Iris pigment epithelial cell (primary cell): ENCODE measurements at places on chromosomes 11 and 22.

GRCh38 chr11:33931067-33931466, 39.2 kb upstream of the LMO2 start:
- DNase-seq, result peak; percentile 34

GRCh38 chr11:128093689-128094088, 493.7 kb downstream of the ETS1 start:
- DNase-seq, result no peak

GRCh38 chr11:24391167-24391566, 105.7 kb upstream of the LUZP2 start:
- DNase-seq, result peak; percentile 92

DNA sequence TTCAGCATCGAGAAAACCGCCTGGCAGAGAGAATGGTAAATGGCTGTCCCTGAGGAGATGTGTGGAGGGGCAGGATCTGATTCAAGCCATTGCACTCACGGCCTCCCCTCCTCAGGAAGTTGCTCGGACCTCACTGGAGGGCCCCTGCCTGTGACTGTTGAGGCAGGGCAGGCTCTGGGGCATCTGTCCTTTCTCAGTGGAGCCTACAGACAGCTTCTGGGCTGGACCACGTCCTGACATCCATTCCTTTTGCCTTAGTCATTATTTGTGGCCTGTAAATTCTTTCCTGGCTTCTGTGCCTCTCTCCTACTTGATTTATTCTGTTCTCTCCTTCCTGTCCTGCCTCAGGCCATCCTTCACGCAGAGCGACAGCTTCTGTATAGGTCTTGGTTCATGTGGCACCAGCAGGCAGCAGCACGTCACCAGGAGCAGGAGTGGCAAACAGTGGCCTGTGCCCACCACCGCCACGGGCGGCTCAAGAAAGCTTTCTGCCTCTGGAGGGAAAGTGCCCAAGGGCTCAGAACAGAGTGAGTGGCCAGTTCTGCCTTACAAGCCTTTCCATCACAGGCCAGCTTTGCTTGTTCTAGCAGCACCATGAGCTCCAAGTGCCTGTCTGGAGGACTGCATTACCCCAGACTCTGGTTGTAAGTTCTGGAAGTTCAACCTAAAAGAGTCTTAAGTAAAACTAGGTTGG, 59.6 kb downstream of the PISD start:
- DNase-seq, result peak; percentile 88

GRCh38 chr22:24707470-24707801, 67.1 kb downstream of the PIWIL3 start:
- no peak for DNase-seq

- no peak for DNase-seq
Observed at GRCh38 chr11:88183233-88183632, 8.0 kb upstream of the RAB38 start.

DNA sequence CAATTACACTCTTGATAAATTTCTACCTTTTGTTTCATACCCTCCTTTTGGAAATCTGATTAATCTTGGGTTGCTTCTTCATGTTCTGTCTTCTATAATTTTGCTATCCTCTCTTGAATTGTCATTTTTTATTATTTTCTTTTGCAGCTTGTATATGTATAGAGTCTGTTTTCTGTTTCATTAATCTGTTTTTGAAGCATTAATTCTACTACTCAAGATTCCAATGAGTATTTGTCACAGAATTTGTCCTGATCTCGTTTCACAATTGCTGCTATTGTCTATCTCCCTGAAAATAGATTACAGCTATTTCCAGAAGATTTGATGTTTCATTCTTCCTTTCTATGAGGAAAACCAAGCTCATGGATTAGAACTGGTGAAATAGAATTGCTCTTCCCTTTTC, 406.1 kb downstream of the DYNC2H1 start:
- no peak for DNase-seq

DNA sequence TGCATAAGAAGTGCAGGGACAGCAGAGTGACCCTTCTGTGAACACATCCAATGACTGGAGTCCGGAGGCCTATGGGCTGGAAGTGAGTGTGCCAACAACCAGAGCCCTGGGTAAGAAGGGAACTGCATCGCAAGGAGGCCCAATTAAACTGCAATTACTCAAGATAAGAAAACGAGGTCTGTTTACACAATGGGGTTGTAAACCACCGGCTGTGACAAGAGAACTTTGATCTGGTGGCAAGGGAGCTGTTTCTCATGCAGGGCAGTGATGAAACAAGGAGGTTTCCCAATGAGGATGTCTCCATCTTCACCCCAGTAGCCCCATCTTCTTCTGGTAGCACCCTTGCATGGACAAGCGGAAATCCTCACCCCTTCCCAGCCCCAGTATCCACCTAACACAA, 21.5 kb downstream of the ETS1 start:
- DNase-seq, result no peak

DNA sequence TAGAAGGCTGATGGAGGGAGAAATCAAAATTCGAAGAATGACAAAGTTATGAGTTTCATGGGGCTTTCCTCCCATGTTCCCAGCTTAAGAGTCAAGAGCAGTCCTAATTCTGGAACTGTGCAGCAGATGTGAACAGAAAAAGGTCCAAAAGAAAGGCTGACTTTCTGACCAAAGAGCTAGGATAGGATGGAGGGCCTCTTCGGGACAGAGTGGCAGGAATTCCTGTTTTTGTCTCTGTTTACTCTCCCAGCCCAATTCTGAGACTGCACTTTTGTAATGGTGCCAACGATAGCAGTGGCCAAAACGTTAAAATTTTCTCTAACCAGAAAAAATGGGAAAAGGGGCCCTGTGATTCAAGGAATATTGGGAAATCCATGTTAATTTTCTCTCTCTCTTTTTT, 193.6 kb downstream of the EFCAB6 start:
- DNase-seq, result no peak

DNA sequence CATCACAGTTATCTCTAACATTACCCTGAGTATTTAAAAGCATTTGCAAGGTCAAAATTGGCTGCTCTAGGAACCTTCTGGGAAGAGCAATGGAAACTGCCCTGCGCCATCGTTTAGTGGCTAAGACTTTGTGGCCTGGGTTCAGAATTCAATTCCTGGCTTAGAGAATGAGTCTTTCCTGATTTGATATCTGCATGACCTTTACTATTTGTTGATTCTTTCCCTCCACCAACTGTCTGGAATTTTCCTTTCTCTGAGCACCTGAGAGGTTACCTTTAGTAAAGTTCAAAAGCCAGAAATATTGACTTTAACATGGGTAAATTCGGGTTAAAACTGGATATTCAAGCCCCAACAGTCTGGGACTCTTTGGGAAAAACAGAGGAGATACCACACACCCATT, 43.0 kb upstream of the SLC5A12 start:
- DNase-seq, result no peak

DNA sequence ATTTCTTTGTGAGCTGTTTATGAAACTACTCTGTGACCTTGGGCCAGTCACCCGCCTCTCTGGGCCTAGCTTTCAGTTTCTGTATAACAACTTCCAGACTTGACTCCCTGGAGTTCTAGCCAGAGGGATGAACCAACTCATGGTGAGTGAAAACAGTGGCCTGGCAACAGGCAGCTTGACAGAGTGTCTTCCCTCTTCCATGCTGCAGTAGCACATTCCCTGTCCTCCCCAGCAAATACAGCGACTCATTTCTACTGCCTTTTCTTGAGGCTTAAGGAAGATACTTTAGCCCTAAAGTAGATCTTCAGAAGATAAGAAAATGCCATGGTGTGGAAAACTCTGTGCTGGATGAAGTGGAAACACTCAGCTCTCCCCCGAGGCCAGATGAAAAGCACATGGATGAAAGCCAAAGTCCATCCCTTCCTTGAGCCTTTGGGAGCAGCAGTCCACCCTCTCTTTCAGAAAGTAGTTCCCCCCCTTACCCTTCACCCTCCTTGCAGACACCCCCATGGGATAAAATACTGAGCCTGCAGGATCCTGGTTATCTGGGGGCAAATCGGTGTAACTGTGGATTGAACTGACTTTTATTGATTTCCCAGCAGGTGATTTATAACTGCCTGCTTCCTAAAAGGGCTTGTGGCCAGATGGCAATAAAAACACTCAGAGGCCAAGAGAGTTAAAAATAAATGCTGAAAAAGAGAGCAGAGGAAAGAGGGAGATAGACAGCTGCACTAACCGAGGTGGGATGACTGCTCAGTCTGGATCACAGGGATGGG, 24.1 kb downstream of the IRAG1 start:
- peak; percentile 71 for DNase-seq

GRCh38 chr11:84564180-84564866, 1062.8 kb downstream of the DLG2 start:
- peak; percentile 56 for DNase-seq

DNA sequence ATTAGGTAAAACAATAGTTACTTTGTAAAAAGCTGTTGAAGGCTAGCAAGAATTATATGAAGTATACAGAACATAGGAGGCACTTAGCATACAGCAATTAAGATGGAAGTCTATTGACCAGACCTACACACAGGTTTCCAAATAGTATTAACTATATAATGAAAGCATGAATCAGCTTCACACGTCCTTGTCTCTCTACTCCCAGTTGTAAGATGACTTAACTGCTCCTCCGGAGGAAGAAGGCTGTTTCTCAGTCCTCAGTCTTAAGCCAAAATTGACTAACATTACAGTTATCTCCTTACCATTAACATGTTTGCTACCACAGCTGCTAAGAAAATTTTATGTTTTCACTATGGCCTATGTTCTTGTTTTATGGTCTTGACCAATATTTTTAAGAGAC, 24.7 kb downstream of the SIK3 start:
- DNase-seq, result no peak
